ENCODE measurements at places on chromosomes 6 and 20.

DNA sequence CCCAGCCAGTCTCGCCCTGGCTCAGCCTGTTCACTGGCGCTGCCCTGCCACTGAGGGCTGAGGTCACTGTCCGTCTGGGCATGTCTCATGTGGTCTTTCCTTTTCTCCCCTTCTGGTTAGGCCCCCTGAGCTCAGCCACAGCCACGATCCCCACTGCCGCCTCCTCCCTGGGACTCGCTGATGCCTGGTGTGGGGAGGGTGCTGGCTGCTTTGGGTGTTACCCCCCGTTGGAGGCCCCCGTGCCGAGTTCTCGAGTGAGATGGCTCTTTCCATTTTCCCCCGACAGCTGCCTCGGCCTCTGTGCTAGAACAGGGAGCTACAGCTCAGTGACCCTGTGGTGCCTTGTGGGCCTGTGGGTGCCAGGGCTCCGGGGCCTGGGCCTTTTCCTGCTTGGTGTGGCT is 14.9 kb upstream of the TCFL5 start:
- DNase-seq, result no peak

DNA sequence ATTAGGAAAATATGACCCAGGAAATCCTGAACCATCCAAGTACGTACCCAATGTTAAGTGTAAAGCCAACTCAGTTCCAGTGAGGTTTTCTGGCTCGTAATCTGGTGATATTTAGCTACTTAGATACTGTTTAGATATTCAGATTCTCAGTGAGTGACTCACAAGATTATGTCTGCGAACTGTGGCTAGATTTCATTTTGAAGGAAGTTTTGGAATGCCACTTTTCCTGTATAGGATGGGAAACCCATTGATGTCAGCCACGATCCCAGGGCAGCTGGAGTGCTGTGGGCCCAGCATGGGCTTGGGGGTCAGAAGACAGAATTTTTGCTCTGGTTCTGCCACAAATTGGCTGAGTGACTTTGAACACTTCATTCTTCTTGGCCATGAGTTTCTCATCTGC is 76.3 kb downstream of the TMEM170B start:
- DNase-seq, result no peak

- DNase-seq, result no peak
These were observed 17.7 kb downstream of the DHX35 start for GRCh38 chr20:38979842-38980241.

- DNase-seq, result no peak
These were observed 5.2 kb downstream of the ADIG start for GRCh38 chr20:38586181-38586525.

- DNase-seq, result peak; percentile 40
These were observed 815 bp downstream of the UTRN start for GRCh38 chr6:144285798-144286502.

- no peak for DNase-seq
These were observed 7.0 kb downstream of the IL22RA2 start for GRCh38 chr6:137166247-137167098.

Measured in amygdala (tissue), 56 donors.